ACHN (cell line): ENCODE measurements at places on chromosomes 1 and 21.
A peak's percentile ranks its signal among the peaks of the same experiment; 100 is the strongest.

- DNase-seq: no peak
These were observed 59.5 kb downstream of the TOMM20 start for GRCh38 chr1:235069176-235069575.

- peak; percentile 28 for DNase-seq
These were observed 776 bp downstream of the KDM1A start for GRCh38 chr1:23019863-23020625.

DNA sequence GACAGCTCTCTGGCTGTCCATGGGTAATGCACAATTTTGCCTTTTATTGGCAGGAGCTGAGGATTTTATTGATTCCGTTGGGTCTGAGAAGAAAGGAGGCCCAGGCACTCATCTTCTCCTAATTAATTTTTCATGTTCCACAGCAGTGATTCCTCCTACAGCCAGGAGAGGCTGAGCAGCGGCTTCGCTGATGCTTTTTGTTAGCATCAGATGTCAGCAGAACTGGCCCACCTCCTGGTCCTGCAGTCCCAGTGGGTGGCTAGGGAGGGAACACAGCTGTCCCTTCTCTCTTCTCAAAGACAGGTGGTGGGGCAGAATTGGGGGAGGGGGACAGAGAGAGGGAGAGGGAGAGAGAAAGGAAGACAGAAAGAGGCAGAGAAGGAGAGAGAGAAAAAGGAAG is 5.7 kb downstream of the MT1HL1 start:
- no peak for DNase-seq

DNA sequence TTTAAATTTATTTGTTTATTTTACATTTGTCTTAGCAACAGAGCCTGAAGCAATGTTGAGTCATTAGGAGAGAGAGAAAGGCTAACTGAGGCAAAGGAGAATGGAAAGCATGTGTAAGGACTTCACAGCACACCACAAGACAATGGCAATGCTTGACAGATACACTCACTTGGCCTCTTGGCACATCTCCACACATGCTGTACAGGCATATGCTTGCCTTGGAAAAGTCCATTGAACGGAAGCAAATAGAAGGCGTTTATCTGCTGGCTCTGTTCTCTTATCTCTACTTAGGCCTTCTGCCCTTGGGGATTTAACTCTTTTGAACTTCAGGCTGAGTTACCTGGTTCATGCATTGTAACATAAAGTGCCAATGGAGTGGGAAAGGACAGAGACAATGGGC is 262.2 kb upstream of the POU3F1 start:
- DNase-seq: no peak

DNA sequence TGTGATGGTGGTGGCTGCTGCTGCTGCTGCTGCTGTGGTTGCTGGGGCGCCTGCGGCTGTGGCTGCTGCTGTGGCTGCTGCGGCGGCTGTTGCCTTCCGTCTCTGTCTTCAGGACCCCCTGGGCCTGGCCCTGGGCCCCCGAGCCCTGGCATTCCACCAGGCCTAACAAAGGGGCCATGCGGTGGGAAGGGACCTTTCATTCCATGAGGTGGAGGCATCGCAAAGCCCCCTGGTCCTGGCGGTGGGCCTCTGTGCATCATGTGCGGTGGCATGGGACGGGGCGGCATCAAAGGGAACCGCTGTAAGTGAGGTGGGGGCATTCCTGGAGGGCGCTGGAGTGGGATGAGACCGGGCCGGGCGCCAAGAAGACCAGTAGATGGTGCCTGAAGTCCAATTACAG is 12.4 kb downstream of the SOD1 start:
- no peak for DNase-seq

DNA sequence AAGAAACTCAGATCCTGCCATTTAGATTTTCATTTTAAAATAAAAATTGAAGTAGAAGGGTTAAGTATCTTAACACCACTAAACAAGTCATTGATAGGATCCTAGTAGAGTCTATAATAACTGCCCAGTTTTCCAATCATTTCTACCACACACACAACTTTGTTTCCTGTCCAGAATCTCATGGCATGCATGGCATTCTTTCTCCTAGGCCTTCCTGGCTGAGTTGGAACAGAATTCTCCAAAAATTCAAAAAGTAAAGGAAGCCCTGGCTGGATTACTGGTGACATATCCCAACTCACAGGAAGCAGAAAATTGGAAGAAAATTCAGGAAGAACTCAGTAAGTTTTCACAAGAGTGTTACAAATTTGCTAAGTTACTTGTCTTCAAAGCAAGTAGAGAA is 111.4 kb upstream of the BMP8A start:
- DNase-seq: no peak

GRCh38 chr1:66933887-66934700 is 9.3 kb downstream of the MIER1 start:
- peak; percentile 49 for DNase-seq

- DNase-seq: no peak
These were observed 22.5 kb upstream of the GBP5 start for GRCh38 chr1:89295187-89295586.

DNA sequence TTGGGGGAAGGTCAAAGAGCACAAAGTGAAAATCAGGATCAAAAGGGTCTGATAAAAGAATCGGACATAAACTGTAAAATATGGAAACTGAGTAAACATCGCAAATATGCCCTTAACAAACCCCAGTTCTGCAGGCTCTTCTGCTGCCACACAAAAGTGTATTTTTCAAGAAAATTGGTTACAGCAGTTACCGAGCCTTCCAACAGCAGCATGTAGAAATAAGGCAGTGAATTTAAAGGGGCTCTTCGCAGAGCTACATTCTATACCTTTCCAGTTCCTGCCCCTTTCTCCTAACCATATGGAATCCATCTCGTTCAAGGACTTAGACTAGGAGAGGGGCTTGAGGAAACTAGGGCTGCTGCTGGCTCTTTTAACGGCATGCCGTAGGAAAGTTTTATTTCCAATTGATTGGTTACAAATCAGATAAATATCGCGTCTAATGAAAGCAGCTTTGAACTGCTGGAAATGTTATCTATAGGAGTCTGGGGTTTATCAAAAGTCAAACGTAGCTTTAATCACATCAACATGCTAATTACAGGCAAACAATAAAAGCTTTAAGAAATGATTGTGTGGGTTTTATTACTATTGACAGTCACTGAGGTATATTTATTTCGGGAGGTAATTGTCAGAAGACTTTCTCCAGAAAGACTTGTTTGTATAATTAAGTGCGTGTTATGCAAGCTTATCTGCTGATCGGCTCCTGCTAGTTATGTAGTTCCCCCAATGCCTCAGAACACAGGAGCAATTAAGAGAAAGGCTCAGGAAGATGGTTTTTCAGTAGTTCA is 59.1 kb downstream of the GORAB start:
- DNase-seq: no peak

DNA sequence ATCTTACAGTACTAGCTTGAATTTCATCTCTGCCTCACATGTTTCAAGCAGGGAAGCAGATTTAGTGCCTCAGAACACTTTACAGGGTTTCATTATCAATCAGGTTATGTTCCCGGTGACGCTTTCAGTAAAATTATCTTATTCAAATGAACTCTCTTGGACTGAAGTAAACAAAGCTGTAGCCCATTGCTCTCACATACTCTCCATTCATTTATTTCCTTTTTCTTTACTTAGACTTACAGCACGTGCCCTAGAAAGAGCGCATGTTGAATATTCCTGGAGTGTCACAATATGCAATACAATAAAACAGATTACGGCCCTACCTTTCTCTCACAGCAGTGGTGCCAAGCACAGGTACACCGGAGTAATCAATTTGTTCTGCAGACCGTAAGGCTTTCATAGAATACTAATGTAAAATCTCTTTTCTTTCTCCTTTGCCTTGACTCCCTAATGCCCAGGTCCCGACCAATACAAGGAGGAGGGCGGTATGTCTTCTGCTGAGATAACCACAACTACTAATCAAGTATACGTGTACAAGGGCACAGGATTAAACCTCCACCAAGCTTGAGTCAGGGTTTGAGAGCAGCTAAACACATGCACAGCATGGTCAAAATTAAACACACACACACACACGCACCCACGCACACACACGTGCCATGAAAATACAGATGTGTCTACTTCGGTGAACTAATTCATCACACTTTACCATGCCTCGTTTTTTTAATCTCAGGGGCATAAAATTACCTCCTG is 62.8 kb downstream of the NRIP1 start:
- DNase-seq: no peak

DNA sequence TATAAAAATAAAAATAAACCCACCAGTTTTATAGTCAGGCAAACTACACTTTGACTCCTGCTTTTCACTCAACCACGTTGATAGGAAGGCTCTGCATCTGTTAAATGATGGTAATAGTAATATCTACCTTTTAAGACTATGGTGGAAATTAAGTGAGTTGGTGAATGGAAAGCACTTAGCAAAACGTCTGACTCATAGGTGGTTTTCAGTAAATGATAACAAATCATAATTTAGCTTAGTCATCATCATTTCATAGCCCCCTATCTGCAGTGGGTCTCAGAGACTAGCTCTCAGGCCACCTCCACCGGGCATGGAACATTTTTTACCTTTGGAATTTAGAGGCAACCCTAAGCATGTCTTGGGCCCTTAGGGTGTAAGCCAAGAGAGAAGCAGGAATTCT is 160.0 kb downstream of the PDE4B start:
- no peak for DNase-seq
